ENCODE measurements at places on chromosomes 3 and 15.

DNA sequence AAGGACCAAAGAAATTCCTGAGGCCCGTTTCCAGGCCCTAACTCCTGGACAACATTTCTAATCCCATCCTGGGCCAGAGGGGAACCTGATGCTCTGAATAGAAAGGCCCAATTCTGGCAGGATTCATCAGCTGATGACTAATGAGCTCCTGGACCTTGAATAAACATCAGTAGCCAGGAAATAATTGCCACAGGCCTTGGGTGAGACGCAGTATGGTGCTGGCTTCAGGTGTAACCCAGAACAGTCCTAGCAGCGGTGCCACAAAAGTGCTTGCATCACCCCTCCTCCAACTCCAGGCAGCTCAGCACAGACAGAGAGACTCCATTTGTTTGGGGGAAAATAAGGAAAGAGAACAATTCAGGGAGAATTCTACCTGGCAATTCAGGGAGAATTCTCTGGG, 184.7 kb upstream of the POU1F1 start:
- DNase-seq = no peak

- DNase-seq = no peak
Measured at GRCh38 chr15:91336687-91337086, 236.6 kb downstream of the SV2B start.

DNA sequence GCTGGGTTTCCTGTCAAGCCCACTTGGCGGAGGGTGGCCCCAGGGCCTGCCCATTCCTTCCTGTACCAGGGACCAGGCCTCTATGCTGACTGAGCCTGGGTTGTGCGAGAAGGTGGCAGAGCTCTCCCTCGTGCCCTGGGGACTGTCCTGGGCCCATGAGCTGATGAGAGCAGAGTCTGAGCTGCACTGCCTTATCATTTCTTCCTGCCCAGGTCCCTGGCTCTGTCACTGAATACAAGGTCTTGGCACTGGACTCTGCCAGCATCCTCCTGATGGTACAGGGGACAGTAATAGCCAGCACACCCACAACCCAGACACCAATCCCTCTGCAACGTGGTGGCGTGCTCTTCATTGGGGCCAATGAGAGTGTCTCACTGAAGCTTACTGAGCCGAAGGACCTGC, 7.5 kb downstream of the MPI start:
- no peak for DNase-seq

- no peak for DNase-seq
Measured at GRCh38 chr3:135891121-135891520, 74.4 kb upstream of the PPP2R3A start.

DNA sequence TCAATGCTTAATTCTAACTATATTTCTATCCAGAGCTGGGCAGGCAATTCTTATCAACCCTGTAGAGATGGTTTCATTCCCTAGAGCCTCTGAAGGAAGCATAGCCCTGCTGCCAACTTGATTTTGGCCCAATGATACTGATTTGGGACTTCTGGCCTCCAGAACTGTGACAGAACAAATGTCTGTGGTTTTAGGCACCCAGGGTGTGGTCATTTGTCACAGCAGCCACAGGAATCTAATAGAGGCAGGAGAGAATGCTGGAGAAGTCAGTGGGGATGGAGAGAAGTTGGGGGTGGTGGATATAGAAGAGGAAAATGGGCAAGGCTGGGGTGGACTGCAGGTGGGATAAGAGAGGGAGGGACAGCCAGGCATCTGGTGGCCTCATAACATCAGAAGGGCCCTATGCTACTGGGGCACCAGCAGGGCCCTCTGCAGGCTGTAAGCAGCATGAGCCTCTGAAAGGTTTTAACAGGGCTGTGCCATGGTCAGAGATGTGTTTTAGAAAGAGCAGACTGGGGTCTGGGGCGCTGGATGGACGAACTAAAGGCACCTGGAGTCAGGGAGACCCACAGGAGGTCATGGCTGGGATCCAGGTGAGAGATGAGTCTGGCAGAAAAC, 19.8 kb downstream of the MRPS11 start:
- DNase-seq = no peak

- no peak for DNase-seq
Measured at GRCh38 chr3:55567615-55568014, 80.5 kb upstream of the WNT5A start.

DNA sequence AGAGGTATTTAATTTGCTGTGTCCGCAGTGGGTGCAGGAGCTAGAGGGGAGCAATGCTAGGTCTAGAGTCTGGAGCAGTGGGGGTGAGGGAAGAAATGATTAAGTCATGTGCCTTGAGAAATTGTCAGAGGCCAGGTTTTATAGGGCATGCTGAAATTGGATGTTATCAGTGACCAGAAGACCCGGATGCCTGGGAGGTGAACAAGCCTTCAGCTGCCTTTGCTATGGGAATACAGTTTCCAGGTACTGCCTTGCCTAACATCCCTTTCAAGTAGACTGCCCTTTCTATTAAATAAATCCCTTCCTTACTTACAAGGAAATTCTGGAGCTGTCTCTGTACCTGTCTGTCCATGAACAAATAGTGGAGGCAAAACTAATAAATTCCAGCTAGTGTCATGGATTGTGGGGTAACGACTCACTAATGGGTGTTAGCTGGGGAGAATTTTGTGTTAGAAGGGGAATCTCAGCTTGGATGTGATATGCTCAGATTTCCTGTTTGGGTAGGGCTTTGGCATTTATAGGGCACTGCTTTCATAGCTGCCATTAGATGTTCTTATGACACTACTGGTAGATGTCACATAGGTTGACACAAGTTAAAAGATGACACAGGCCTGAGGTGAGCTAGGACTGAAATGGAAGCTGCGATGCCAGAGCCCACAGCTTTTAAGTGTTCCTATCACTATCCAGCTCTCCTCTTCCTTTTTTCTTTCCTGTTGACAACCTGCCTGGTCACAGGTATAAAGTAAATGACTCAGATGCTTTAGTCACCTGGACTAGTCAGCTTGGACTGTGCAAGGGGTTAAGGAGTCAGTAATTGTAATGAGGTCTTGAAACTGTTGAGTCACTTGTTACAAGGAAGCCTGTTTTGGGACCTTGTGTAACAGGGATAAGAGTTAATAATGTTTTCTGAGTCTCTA, 21.3 kb downstream of the CHD2 start:
- no peak for DNase-seq

GRCh38 chr3:193510154-193510553, 44.5 kb downstream of the ATP13A4 start:
- DNase-seq = no peak

GRCh38 chr15:83115831-83116565, 8.6 kb downstream of the TM6SF1 start:
- DNase-seq = no peak

GRCh38 chr3:32495085-32495484, 7.6 kb downstream of the CMTM6 start:
- no peak for DNase-seq

DNA sequence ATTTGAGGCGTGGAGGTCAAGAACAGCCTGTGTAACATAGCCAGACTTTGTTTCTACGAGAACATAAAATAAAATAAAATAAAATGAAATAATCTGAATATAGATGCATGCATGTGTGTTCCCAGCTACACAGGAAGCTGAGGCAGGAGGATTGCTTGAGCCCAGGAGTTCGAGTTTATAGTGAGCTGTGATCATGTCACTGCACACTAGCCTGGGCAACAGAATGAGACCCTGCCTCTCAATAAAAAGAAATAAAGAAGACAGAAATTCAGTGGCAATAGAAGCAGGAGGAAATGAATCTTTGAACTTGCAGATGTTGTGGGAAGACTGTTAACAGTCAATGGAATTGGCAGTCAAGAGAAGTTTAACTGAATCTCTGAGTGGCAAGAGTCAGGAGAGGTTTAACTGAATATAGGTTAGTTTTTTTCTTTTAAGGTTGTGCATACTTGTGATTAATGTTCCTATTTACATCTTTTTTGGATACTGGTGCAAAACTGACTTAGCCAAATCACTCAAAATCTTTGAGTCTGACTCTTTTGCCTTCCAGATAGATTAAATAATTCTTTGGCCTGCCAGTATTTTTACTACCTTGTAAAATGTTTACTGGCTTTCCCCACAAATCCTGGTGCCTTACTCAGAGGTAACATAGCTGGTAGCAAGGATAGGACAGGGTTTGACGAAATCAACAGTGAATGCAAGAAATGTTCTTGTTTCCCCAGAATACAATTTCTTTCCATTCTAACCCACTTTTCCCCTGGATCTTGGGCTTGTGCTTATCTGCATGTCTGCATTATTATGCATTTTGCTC, 361.4 kb downstream of the PDCD6IP start:
- DNase-seq = no peak

GRCh38 chr3:13063225-13063624, 10.0 kb downstream of the IQSEC1 start:
- DNase-seq = no peak

DNA sequence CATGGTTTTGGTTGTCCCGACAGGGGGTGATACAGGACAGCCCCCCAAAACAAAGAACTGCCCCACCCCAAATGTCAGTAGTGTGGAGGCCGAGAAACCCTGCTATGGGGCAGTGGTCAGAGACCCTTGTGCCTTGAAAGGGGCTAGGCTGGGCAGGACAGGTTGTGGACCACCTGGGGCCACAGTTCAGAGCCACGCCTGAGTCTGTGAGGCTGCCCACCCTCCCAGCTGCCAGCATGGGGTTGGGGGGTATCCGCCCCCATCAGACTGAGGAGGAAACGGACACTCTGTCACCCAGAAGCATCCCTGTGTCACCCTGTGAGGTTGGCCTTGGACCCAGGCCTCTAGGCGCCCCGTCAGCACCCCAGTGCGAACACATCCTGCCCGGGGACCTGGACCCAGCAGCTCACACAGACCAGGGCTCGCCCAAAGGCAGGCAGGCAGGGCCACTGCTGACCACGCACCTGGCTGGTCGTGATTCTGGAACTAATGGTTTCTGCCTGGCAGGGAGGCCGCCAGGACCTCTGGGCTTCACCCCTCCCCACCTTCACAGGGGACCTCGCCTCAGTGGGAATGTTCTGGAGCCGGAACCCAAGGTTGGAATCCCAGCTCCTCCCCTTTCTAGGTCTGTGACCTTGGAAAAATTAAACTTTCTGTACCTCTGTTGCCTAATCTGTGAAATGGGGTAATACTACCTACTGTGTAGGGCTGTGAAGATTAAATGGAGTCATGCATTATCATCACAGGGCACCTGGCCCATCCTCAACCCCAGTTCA, 1.4 kb downstream of the SLC41A3 start:
- DNase-seq = no peak

GRCh38 chr3:31373681-31374080, 159.0 kb upstream of the STT3B start:
- DNase-seq = no peak

GRCh38 chr3:194163697-194164096, 27.7 kb downstream of the HES1 start:
- DNase-seq = no peak

GRCh38 chr3:168552251-168552650, 456.5 kb upstream of the GOLIM4 start:
- DNase-seq = no peak

DNA sequence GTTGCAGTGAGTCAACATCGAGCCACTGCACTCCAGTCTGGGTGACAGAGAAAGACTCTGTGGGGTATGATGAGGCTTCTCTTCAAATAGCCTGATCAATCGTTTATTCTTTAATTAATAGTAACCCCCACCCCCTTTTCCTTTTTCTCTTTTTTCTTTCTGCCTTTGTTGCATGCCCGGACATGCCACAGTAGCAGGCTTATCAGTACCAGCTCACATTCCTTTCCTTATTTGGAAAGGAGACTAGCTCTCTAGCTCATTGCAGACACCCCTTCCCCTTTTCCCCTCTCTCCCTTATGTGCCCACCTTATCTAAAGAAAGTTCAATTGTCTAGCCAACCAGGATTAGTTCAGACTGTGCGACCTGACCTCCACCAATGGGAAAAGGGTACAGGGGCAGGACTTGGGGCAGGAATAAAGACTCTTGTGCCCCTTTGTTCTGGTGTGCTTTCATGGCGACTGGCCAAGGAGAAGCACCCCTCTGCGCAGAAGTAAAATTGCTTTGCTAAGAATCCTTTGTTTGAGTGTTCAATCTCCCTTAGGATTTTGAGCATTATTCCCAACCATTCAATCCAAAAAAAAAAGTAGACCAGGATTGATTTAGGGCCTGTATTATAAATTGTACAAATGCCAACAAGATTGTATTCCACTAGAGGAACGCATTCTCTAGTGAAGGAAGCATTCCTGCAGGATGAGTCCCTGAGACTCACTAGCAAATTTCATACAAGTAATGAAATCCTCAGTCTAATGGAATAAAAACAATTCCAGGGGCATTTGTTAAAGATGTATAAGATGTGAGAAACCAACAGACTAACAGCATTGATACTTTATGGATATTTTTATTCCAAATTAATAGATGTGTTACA, 95.8 kb upstream of the SNRPN start:
- DNase-seq = no peak

- peak; percentile 9 for DNase-seq
Measured at GRCh38 chr15:55589287-55589686, 1.1 kb upstream of the PYGO1 start.

DNA sequence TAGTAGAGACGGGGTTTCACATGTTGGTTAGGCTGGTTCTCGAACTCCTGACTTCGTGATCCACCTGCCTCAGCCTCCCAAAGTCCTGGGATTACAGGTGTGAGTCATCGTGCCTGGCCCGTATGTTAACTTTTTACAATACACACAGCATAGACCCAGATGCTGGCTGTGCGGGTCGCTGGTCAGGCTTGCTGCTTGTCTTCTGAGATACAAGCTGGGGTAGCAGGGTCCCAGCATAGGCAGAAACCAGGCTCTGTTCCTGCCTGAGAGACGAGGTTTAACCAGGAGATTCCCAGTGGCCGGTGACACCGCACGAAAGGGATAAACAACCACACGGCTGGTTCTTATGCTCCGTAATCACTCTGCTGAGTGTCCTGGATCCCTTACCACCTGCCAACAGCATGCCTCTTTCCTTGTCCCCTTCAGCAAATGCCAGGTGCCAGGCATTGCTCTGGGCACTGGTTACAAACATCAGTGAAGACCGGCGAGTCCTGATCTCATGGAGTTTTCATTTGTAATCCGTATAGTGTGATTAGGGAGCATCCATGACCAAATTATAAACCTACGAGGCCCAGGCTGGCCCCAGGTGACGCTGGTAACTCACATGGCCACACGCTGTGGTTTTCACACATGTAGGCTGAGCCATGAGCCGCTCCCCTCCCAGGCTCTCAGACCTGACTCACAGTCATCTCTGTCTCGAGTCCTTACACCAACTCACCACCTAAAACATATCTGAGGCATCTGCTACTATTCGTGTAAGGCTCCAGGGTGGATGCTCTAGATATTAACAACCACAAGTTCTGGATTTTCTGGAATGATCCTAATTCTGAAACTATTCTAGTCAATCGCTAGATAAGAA, 125.7 kb downstream of the PDZRN3 start:
- DNase-seq = no peak

Data from NCI-H524 (cell line).